ENCODE measurements at places on chromosomes 7 and 10.

DNA sequence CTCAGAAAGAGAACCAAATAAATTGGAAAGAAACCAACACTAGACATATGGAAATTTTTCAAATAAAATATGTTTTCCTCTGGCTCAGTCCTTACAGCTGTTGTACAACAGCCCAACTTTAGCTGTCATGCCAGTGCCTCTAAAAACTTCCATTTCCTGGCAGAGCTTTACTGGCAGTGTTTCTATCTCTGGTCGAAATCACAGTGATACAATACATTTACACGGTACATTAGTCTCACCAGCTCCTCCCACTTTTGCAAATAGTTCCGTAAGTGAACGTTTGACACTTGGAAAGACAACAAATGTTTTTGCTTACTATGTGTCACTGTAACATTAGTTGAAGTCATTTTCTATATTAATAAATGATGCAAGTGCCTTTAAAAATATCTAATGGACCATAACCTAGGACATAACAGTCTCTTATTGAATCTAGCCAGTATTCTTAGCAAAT, 29.8 kb downstream of the BCAP29 start:
- no peak for DNase-seq

DNA sequence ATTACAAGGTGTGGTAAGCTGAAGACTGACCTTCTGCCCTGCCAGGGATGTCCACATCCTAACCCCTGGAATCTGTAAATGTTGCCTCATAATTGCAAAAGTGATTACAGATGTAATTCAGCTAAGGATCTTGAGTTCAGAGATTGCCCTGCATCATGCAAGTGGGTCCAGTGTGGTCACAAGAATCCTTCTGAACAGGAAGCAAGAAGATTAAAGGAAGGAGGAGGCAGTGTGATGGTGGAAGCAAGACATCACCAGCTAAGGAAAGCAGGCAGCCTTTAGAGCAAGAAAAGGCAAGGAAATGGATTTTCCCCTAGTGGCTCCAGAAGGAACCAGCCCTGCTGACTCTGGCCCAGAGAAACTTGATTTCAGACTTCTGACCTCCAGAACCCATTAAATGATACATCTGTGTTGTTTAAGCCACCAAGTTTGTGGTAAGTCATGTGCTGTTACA, 78.1 kb downstream of the USP6NL start:
- DNase-seq: no peak

DNA sequence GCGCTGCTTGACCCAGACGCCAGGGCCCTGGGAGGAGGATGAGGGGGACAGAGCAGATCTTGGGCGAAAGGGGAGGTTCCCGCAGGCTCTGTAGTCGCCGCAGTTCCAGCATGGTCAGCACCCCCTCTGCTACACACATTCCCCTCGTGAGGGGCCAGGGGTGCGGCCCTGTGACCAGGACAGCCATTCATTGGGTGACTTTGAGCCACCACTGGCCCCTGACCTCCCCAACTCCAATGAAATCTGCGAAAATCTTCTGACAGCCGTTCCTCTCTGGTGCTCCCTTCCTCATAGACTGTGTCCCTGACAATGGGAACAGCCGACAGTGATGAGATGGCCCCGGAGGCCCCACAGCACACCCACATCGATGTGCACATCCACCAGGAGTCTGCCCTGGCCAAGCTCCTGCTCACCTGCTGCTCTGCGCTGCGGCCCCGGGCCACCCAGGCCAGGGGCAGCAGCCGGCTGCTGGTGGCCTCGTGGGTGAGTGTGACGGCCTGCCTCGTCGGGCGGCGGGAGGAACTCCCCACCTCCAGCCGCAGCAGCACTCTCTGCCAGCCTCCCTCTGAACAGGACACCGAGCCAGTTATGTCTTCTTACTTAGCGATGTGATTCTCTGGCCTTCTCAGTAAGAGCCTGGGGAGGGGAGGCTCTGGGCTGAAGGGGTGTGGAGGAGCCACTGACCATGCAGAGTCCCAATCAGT, 825 bp downstream of the TMEM176A start:
- no peak for DNase-seq

DNA sequence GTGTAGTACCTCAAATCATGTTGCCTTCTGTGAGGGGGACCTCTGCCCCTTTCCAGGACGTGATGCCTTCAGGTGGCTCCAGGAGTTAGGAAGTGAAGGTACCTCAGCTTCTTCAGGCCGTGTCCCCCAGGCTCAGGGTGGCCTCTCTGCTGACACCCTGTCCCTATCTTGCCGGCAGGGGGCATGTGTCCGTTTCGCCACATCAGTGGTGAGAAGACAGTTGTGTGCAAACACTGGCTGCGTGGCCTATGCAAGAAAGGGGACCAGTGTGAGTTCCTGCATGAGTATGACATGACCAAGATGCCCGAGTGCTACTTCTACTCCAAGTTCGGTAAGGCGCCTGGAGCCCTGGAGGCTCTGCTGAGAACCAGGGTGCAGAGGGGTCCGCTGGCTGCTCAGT, 9.2 kb downstream of the CPSF4 start:
- DNase-seq: no peak

DNA sequence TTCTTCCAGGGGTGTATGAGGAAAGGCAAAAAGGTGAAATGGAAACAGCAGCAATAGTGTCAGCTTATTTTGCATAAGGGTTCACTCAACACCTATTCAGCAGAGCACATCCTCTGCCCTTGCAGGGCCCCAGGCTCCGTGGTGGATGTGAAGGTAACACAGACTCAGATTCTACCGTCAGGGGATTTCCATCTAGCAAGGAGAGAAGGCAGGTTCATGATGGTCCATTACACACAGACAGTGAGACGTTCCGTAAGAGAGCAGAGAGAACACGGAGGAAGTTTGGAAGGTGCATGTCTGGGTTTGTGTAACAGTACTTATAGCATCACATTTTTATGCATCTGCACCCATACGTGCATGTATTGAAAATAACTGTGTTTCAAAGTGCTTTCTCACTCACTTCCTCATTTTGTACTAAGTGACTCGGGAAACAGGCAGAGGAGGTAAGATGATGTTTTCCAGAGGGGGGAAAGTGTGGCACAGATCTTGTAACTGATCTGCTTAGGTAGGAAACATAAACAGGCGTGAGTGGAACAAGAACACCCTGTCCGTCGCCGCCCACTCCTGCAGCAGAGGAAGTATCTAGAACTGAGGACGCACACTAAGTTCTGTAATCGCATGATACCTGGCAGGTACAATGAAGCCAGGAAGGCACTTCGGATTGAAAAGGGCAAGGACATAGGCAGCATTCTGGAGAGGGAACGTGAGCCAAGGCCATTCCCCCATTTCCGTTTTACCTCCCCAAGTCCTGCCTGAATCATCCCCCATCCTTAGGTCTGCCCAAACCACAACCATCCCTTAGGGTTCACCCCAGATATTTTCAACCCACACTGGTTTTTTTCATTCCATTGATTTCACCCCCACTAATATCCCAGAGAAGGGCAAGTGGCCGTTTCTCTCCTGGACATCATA, 1.0 kb upstream of the ENO4 start:
- DNase-seq: no peak

- no peak for DNase-seq
Observed at GRCh38 chr7:95517458-95517857, 31.7 kb downstream of the ASB4 start.
